NCI-H2029 (cell line): ENCODE measurements at places on chromosomes 13 and 19.

GRCh38 chr13:49980266-49980665, 16.6 kb upstream of the TRIM13 start:
- no peak for DNase-seq

- no peak for DNase-seq
Observed at GRCh38 chr19:2987797-2988196, 10.4 kb downstream of the TLE6 start.

- no peak for DNase-seq
Observed at GRCh38 chr19:17025991-17026658, 485 bp downstream of the CPAMD8 start.

DNA sequence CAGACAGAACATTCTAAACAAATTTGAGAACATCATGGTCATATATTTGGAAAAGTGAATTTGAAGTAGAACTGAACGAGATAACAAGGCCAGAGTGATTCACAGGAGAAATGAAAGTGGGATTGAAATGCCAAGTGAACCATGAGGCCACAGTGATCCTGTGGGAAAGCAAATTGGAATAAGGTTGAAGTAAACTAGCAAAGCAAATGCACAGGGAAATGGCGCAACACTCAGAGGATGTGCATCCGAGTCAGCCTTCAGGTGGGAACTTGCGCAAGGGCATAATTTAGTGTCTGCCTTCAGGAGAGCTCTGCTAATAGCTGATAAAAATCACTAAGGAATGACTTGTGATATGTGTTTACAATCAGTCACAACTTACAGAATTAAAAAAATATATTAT, 696.6 kb downstream of the LIG4 start:
- no peak for DNase-seq

DNA sequence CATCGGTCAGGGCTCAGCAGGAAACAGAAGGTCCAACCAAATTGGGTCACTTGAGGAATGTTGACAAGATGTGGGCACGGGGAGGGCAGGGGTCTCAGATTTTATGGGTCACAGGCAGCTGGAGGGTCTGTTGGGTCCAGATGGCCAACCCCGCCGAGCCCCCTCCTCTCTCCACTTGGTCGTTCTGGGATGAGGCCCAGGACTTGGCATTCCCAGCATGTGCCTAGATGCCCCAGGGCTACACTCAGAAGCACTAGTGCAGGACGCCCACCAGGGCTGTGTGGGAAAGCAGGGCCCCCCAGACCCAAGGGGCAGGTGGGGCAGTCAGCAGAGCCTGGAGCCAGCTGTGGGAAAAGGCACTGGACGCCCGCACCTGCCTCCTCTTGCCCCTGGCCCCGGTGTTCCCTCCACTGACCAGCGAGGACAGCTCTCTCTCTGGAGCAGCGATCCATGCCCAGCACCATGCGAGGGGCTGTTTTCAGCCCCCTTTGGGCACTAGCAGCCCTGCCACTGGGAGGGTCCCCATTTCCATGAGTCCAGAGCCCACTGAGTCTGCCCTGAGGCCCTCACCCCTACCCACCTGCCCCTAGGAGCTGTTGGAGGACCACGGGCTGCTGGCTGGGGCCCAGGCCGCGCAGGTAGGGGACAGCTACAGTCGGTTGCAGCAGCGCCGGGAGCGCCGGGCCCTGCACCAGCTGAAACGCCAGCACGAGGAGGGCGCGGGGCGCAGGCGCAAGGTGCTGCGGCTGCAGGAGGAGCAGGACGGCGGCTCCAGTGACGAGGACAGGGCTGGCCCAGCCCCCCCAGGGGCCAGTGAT, 26.0 kb downstream of the DHX34 start:
- no peak for DNase-seq

GRCh38 chr13:94712287-94712811, at the start of gene SOX21:
TSS of gene SOX21 (minus strand) at chr13:94712545. CDS start at chr13:94712049, 496 bp downstream.
- peak; percentile 35 for DNase-seq

DNA sequence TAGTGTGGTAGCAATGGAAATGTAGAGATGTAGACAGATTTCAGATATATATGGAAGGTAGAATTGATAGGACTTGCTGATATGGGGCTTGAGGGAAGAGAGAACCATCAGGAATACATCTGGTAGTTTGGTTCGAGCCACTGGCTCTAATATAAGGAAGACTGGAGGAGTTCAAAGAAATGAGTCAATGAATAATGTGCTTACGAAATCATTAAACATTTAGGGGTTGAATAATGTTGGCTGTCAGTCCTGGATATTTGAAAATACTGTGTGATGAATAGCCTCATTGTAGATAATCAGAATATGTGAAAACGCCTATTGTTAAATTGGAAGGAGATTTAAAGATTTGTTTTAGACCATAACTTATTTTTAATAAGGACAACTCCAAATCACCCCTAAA, 21.6 kb downstream of the SGCG start:
- DNase-seq = no peak

DNA sequence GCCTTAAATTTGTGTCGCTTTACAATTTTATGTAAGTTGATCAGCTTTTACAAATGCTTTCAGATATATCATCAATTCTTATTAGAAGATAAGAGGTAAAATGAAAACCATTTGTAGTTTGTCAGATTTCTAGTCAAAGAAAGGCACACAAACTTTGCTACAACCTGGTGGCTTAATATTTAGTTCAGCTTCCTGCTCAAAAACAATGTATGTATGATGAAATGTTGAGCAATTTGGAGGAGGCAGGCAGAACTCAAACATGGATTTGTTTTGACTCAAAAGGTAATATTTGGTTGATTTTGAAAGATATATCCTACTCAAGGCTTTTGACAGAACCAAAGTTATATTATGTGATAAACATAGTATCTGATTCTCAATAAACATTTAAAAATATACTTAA, 24.2 kb downstream of the NEK5 start:
- DNase-seq = no peak

DNA sequence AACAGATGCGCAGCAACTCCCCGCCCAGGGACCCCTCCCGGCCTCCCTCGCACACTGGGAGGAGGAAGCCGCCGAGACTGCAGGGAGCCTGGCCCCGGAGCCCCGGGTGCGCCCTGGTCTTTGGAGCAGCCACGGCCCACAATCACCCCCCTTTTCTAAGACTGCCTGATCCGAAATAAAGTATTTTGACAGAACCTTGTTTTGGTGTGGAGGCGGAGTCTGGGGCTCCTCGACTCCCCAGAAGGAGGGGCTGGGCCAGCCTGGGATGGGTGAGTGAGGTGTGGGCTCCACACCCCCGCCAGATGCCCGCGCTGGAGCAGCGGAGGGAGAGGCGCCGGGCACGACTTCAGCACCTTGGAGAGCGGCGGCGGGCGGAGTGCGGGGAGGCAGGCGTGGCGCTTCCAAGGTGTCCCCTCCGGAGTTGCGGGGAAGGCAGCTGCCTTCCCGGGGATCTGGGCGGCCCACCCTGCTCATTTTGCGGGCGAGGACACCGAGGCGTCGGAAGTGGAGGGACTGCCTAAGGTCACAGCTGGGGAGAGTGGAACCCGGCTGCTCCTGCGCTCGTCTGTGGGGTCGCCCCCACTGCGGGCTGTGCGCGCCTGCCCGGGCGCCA, 9.4 kb downstream of the SIRT6 start:
- DNase-seq = no peak

GRCh38 chr13:112726016-112726767, 36.4 kb downstream of the ATP11A start:
- no peak for DNase-seq

DNA sequence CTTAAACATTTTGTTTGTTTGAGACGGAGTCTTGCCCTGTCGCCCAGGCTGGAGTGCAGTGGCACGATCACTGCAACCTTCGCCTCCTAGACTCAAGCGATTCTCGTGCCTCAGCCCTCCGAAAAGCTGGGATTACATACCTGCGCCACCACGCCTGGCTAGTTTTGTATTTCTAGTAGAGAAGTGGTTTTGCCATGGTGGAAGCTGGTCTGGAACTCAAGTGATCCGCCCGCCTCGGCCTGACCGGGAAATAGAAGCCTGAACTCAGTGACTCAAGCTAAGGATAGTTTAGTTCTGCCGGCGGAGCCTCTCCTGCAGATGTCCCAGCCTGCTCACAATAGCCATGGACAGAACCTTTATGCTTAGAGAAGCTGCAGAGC, 53.0 kb upstream of the ZNF254 start:
- DNase-seq = peak; percentile 33

- no peak for DNase-seq
Observed at GRCh38 chr19:41225238-41226052, 6.4 kb downstream of the AXL start.

- no peak for DNase-seq
Observed at GRCh38 chr13:111475488-111475887, 155.0 kb downstream of the TEX29 start.

DNA sequence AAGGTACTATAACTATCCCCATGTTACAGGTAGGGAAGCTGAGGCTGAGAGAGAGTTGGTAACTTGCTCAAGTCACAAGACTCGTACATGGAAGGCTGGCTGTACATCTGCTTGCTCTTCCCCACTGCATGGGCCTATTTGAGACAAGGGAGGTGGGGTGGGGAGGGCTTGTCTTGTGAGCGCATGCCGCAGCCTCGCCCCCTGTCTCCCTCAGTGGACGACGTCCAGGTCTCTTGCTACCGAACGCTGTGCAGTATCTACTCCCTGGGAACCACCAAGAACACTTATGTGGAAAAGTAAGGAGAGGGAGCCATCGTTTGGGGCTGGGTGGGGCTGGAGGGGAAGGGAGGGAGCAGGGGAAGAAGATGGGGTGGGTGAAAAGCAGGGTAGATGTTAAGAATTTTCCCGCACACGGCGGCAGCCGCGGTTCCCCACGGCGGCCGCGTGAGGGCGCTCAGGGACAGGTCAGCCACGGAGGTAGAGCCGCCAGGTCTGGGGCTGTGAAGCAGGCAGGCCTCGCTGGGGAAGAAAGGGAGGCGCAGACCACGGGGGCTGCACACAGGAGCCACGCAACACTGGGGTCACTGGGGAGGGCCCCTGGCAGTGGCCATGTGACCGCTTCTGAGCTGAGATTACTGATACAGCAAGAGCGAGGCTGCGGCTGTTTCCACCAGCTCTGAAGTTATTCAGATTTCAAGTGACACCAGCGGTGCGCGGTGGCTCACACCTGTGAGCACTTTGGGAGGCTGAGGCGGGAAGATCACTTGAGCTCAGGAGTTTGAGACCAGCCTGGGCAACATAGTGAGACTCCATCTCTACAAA, 81.5 kb downstream of the RYR1 start:
- peak; percentile 30 for DNase-seq

DNA sequence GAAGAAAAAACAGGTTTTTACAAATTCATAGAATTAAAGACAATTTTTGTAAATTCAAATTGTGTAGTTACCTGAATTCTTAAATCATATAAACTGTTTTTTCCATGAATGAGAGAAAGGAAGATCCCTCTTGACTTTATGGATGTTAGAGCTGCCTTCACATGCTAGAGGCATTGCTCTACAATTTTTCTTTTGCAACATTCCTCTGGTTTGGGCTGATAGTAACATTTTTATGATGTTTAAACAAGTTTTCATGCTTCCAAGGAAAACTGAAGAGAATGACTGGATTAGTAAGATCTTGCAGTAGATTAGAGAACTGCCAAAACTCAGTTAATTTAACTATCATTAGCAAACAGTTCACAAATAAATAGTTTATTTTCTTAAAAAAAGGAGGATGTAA, 250.6 kb downstream of the GPC6 start:
- no peak for DNase-seq

- no peak for DNase-seq
Observed at GRCh38 chr13:27170516-27171243, 931 bp downstream of the USP12 start.

DNA sequence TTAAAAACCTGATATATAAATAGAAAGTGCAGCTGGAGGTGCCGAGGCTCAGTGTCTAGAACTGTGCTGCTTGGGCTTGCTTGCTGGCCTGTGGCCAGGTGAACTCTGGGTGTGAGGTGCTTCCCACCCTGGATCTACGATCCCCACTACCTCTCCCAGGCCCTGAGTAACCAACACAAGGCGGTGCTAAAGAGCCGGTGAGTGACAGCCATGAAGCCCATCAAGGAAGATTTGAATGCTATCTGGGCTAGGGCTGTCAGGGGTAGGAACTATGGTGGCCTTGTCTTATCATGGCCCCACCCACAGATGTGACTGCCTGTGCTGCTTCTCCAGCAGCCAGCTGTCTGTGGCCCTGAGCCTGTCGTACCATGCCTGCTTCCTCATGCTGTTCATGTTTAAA, 25.6 kb upstream of the ZNF91 start:
- DNase-seq = no peak

DNA sequence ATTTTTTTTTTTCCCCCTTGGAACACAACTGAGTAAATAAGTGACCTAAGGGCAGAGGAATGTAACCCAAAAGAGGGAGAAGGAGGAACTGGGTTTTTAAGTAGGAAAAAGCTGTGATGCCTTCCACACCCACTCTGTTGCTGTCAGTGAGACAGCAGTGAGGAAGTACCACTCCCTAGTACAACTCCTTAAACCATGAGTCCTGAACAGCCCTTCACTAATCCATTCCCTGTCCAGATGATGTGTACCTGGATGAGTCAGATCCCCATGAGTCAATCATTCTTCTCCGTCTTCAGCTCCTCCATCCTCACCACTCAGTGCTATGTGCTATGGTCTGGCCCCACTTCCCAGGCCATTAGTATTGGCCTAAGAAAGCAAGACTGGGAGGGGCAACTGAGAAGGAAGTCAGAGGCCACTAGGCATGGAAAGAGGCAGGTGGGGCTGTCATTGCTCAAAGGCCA, 12.9 kb upstream of the CXCL17 start:
- DNase-seq = no peak

- DNase-seq = no peak
Observed at GRCh38 chr13:102322211-102322610, 79.6 kb downstream of the FGF14 start.
